Fibroblast of skin of back (primary cell): ENCODE measurements at places on chromosomes 2 and 18.
A peak's percentile ranks its signal among the peaks of the same experiment; 100 is the strongest.

DNA sequence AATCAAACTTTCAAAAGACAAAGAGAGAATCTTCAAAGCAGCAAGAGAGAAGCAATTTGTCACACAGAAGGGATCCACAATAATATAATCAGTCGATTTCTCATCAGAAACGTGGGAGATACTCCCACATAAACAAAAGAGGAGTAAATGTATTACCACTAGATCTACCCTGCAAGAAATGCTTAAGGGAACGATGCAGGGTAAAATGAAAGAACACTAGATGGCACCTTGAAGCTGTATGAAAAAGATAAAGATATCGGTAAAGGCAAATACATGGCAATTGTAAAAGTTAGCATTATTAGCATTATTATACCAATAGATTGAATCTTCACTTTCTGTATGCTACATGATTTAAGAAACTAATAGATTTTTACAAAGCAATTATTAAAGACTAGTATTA, 677.0 kb downstream of the SUCLG1 start:
- DNase-seq: no peak

GRCh38 chr2:73886357-73886756, 6.5 kb upstream of the ACTG2 start:
- no peak for DNase-seq

GRCh38 chr18:44392933-44393332, 287.8 kb upstream of the SETBP1 start:
- no peak for DNase-seq

DNA sequence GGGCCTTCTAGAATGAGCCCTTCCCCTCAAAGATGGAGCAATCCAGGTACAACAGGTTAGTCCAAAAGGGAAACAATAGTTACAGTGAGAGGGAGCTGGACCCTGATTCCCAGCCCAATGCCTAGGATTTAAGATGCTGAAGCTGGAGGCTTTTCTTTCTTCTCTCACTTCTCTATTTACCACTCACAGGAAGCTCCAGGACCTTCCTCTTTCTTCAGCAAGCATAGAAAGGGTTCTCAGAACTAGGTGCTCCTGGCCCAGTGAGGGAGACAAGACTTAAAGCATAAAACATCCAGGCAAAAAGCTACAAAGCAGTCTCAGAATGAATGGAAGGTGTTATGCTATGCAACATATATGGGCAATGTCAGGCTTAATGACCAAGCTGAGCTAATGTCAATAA, 279.0 kb downstream of the SRBD1 start:
- no peak for DNase-seq

GRCh38 chr18:33507019-33507418, 66.5 kb upstream of the CCDC178 start:
- DNase-seq: no peak

DNA sequence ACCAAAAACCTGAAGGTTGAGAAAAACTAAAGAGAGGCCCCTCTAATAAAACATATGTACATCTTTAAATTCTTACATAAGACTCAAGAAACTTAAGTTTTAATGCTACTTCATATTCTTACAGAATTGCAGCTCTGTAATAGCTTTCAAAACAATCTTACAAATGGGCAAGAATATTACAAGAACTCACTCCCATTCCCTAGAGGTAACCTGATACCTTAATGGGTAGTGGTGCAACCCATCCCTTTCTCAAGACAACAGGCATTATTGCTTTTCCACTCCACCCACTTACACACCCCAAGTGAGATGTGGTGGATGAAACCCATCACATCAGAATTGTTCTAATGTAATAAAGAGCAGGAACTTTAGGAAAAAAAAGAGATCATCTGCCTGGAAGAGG, 103.7 kb downstream of the RBMS1 start:
- peak; percentile 52 for DNase-seq

DNA sequence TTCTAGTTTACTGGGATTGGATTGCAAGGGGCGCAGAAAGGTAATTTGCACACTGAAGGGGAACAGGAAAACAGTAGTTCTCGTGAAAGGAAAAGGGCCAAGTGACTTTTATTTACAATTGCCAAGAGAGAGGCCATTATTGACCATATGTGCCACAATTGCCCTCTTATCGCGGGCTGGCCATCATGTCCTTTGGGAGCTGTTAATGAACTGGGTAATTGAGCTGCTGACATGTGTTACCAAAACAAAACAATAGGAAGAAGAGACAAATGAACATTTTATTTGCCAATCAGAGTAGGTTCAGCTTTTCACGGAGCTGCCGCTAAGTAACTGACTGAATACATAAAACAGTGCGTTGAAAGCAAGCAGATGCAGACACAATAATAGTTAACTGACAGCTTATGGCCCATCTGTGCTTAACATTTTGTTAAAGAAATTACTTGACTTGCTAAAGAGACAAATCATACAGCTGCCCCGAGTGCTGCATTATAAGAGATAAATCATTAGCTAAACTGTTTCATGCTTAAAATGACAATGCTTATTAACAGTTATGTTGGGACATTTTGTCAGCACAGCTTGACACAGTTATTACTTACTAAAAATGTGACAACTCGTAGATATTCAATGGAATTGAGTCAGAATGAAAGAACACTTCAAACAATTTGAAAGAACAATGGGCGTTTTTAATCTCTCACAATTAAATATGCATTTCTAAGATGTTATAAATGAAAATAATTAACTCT, 57.5 kb downstream of the PAX3 start:
- no peak for DNase-seq

DNA sequence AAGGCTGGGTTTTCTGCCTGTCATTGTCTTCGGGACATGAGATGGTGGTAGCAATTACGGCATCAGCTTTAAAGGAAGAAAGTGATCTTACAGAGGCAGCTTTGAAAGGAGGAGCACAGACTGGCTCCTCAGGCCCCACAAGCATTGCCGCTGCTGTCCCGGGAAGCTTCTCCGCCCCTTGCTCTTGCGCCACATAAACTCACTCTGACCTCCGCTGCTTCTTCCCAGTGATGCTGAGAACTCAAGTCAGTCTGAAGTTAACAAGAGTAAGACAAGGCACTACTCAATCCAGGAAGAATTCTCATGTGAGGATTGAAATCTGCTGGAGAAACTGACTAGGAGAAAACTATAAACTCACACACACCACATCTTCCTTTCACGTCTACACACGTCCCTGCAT, 112.4 kb upstream of the RIOK3 start:
- peak; percentile 18 for DNase-seq

GRCh38 chr2:71934595-71935261, 212.9 kb downstream of the CYP26B1 start:
- peak; percentile 48 for DNase-seq

- peak; percentile 64 for DNase-seq
Measured at GRCh38 chr2:234768608-234769196, 183.1 kb upstream of the SH3BP4 start.

GRCh38 chr18:72866442-72866900, 1.3 kb downstream of the NETO1 start:
- DNase-seq: no peak

- peak; percentile 8 for DNase-seq
Measured at GRCh38 chr2:111662771-111663470, 221.1 kb downstream of the ANAPC1 start.

DNA sequence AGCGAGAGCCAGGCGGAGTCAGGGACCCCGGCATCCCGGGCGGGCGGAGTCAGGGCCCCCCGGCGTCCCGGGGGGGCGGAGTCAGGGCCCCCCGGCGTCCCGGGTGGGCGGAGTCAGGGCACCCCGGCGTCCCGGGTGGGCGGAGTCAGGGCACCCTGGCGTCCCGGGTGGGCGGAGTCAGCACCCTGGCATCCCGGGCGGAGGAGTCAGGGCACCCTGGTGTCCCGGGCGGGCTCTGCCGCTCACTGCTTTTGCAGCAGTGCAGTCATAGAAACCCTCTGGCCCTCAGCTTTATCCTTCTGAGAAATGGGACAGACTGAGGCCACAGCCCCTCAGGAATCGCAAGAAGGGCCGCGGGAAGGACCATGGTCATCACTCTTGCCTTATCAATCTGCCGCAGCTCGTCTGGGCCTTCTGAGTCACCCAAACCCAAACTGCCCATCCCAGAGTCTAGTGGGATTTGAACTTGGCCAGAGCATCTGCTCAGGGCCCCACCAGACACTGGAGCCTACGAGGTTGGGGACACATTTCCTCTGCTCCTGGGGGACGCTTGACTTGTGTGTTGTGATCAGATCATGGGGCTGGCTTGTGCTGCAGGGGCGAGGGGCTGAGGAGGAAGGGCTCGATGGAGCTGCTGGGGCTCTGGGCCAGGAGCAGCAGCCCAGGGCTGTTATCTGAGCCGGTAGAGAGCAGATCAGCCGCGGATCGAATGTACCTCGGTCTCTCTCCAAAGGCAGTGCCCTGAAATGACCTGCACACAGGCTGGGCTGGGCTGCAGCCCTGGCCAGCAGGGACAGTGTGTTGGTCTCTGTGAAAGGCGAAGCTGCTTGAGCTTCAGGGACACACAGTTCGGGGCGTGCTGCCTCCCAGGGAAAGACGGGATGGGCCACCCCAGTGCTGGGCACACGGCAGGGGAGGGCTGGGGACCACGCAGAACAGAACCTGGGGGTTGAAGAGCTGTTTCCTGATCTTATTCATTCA, 290.1 kb upstream of the HDAC4 start:
- DNase-seq: no peak
